ENCODE measurements at places on chromosomes 12 and 14.
A peak's percentile ranks its signal among the peaks of the same experiment; 100 is the strongest.

- DNase-seq = no peak
These were observed 19.0 kb downstream of the TAOK3 start for GRCh38 chr12:118353721-118354120.

DNA sequence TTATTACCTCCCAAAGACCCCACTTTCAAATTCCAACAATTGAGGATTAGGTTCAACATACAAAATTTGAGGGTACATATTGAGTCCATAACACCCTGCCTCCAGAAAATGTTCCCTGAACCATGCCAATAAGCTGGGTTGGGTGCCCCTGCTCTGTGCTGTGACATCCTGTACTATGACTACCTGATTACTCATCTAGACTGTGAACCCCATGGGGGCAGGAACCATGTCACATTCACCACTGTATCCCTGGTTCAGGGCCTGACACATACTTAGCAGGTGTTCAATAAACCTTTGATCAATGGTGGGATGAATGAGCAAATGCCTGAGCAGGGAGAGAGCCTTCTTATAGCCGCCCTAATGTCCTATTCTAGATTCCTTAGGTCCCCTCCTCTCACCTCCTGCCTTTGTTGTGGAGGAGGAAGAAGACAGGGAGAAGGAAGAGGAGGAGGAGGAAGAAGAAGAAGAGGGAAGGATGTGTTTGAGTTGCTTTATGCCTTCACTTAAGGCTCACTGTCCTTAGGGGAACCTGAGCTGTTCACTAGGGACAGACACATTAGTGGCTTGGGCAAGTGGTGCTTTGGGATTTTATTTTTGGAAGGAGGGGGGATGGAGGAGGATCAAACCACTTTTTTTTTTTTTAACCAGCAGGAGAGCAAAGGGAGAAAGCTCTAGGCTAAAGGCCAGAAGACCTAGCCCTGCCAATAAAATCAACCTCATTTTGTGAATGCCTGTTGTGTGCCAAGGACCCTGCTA lies 21.3 kb downstream of the GPR68 start:
- no peak for DNase-seq

- DNase-seq = no peak
These were observed 905.3 kb upstream of the MDGA2 start for GRCh38 chr14:48580692-48581091.

GRCh38 chr12:88431246-88431645 lies 149.0 kb downstream of the KITLG start:
- DNase-seq = no peak

- peak; percentile 60 for DNase-seq
These were observed 63.8 kb downstream of the FIGNL2 start for GRCh38 chr12:51784688-51785087.

GRCh38 chr14:31400031-31400638 lies 20.2 kb downstream of the HEATR5A start:
- DNase-seq = no peak

GRCh38 chr12:121287267-121287954 lies 9.1 kb downstream of the CAMKK2 start:
- DNase-seq = no peak

GRCh38 chr12:119681728-119682638 lies 14.1 kb downstream of the PRKAB1 start:
- no peak for DNase-seq

DNA sequence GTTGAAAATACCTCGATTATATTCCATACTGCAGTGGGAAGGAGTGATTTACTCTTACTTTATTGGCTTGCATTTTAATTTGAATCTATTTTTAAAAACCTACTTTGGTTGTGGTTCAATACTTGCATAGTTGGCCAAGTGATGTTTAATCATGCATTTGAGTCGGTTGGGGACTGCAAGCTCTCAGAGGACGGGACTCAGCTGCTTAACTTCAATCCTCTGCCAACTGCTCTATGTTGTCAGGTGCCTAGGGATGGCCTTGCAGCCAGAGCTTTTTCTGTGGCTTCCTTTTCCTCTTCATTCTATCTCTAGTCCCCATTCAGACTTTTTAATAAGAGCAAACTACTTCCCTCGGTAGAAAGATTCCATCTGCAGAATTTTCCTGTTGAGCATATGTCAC lies 53.4 kb upstream of the KRR1 start:
- no peak for DNase-seq

DNA sequence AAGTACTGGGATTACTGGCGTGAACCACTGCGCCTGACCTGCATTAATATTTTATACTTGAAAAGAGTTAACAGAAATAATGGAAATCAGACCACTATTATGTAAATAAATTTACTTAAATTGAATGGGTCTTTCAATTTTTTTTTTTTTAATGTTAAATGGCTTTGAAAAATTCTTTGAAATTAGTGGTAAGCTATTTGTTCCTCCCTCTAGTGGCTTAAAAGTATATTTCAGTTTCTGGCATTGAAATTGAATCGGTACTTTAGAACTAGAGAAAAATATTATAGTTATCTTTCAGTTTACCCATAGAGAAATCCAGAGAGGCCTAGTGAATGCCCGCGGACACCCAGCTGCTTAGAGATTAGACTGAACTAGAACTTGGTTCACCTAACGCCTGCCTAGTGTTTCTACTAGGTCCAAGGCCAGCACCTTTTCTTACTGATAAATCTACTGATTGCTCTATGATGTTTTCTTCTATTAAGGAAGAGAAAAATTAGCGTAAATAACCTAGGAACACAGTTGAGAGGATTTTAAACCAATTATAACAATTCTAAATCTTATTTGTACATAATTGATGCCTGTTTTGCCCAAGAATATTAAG lies 106.5 kb downstream of the EML1 start:
- peak; percentile 41 for DNase-seq

- no peak for DNase-seq
These were observed 9.3 kb upstream of the TWF1 start for GRCh38 chr12:43815416-43815815.

GRCh38 chr14:61140872-61141271 lies 140.3 kb downstream of the TMEM30B start:
- DNase-seq = no peak

DNA sequence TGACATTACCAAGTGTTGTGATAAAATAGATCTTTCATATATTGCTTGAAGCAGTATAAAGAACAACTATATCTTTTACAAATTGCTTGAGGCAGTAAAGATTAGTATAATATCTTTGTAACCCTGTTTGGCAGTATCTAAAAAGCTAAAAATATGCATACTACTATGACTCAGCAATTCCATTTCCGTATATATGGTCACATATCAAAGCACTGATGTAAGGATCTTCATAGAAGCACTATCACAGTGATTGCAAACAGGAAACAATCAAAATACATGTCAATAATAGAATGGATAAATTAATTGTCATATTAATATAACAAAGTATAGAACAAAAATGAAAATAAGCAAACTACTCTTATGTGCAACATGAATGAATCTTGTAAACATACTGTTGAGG lies 158.4 kb upstream of the IGF1 start:
- no peak for DNase-seq

DNA sequence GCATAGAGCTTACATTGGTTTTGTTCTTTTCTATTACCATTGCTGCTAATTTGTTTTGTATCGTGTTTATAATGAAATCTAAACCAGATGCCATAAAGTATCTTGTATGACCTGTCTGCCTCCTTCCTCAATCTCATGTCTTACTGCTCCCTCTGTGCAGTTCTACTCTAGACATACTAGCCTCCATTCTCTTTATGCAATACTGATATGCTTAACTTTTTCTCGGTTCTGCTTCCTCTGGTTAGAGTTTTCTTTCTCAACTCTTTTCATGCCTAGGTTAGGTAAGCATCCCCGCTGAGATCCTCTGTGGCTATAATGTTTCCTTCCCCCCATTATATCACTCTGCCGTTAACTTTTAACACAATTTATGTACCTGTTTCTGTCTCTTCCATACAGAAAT lies 852.3 kb downstream of the TRHDE start:
- DNase-seq = no peak

- no peak for DNase-seq
These were observed 53.6 kb downstream of the CHST11 start for GRCh38 chr12:104510145-104510872.

DNA sequence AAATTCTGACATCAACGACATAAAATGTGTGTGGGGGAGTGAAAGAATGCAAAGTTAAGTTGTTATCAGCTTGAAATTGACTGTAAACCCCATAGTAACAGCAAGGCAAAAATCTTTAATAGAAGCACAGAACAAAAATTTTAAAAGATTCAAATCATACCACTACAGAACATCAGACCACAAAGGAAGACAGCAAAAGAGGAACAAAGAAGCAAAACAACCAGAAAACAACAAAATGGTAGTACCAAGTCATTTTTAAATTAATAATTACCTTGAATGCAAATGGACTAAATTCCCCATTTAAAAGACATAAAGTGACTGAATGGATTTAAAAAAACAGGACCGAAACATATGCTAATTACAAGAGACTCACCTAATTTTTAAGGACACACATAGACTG lies 31.3 kb downstream of the A2M start:
- DNase-seq = no peak

DNA sequence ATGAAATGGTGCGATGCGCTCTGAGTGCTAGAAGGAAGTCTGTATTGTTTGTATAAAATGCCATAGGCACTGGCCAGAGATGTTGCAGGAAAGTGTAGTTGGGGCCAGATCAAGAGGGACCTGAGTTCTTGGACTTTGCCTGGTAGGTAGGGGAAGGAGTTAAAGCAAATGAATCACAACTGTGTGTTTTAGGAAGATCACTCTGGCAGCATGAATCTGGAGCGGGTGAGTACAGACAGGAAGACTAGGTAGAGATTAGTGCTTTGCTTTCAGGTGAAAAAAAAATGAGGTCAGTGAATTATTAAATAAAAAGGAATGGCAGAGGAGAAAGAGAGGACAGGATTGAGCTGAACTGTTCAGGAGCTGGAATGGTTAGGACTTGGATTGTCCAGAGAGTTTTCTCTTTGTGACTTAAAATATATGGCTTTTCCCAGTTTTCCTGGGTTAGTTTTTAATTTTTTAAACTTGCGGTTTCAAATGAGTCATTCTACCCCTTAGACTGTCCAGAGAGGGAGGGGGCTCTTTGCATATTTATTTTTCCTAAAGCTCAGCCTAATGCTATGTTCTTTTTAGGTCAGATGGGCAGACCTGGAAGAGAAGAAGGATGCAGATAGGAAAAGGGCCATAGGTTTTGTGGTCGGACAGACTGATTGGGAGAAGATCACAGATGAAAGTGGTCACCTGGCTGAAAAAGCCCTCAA lies 41.1 kb downstream of the PROX2 start:
- DNase-seq = no peak

GRCh38 chr12:9367201-9367600 lies 159.0 kb upstream of the PZP start:
- DNase-seq = no peak

GRCh38 chr12:22481547-22482104 lies 62.7 kb downstream of the C2CD5 start:
- DNase-seq = no peak

GRCh38 chr14:78074561-78074960 lies 95.6 kb upstream of the NRXN3 start:
- DNase-seq = no peak

DNA sequence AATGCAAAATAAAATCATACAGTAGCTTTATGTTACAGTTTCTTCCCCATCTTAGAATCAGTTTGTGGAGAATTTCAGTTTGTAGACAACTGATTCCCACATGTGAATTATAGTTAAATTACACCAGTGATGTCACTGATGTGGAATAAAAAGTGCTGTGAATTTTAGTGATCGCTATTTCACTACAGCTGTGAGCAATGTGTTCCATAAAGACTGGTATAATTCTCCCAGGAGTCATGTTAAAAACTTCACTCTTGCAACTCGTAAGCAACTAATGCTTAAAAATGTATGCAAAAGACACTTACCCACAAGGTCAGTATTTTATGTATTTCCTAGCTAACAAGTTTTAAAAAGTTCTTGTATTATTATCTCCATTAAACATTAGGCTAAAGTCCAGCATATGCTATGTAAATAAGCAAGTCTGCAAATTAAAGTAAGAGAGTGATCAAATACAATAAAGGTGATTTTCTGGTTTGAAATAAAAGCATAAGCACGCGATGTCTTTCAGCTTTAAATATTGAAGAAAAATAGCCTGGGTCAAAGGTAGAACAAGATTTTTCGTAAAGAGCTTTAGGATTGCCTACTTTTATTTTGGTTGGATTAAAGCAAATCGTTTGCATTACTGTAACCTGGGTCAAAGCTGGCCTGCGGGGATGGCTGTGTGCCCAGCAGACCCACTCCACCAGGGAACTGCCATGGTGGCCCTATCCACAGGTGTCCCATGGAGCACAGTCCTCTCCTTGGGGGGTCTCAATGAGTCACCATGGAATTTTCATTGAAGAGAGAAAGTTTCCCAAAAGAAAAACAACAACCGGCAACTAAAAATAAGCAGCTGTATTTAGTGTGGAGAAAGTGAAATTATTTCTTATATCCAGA lies 12.7 kb upstream of the LRIG3 start:
- no peak for DNase-seq

DNA sequence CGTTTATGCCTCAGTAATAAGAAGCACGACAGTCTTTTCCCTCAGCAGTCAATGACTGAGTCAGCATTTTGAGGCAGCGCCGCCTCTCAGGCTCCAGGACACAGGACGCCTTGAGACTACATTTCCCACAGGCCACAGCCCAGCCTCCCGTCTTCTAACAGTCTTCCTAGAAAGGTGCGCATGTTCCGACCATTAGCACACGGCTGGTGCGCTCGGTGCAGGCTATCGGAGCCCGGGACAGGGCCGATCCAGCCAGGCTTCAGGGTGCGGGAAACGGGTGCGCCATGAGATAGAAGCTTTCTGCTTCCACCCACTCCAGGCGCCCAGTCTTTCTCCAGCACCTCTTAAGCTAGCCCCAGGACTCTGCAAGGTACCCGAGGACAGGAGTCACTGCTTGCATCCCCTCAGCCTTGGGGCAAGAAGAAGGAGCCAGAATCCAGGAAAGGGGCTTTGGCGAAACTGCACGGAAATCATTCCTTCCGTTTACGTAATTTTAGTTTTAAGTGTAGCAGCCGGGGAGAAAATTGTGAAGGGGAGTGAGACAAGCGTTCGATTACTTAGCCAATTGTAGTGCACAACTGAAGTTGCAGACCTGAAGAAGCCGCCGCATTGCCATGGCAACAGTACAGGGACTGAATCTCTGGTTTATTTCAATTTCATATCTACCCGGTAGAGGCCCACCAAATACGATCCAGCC lies 54.0 kb downstream of the ZNF641 start:
- DNase-seq = no peak

GRCh38 chr12:48973941-48974673 lies 2.6 kb upstream of the WNT10B start:
- no peak for DNase-seq

GRCh38 chr12:65668981-65669695 lies 155.1 kb upstream of the HMGA2 start:
- no peak for DNase-seq

DNA sequence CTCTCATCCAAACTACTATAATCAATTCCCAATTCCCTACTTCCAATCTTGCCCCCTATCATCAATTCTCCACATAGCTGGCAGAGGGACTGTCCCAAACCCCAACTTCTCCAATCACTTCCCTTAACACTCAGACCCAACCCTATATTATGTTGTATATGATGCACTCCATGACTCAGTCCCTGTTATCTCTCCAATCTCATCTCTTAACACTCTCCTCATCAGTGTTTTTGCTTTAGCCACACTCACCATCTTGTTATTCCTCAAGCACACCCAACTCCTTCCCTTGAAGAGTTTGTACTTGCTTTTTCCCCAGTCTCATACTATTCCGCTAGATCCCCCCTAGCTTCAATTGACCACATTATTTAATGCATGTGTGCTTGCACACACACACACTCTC lies 4.9 kb downstream of the RHOJ start:
- DNase-seq = no peak

GRCh38 chr14:67490196-67490595 lies 1.7 kb upstream of the TMEM229B start:
- DNase-seq = no peak

- DNase-seq = no peak
These were observed 82.0 kb downstream of the ACSS3 start for GRCh38 chr12:81159856-81160255.
